ENCODE measurements at places on chromosomes 12 and 14.

- no peak for DNase-seq
Observed at GRCh38 chr12:121724925-121725324, 12.4 kb downstream of the TMEM120B start.

DNA sequence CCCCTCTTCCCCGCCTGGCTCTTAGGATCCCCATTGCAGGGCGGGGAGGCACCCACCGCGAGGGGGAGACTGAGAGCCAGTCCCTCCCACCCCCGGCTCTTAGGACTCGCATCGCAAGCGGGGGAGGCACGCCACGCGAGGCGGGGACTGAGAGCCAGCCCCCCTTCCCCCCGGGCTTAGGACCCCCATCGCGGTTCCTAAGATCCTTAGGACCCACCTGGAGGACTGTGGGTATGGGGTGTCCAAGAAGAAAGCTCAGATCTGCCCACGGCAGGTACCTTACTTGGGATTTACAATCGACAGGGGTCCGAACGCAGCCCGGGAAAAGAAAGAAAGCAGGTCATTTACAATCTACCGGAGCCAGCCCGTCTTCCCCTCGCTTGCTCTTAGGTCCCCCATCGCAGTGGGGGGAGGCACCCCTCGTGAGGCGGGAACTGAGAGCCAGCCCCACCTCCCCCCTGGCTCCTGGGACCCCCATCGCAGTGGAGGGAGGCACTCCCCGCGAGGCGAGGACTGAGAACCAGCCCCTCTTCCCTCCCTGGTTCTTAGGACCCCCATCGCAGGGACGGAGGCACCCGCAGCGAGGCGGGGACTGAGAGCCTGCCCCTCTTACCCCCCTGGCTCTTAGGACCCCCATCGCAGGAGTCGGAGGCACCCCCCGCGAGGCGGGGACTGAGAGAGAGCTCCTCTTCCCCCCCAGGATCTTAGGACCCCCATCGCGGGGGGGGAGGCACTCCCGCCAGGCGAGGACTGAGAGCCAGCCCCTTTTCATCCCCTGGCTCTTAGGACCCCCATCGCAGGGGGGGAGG lies 43.7 kb downstream of the DDX11 start:
- DNase-seq: peak; percentile 70

DNA sequence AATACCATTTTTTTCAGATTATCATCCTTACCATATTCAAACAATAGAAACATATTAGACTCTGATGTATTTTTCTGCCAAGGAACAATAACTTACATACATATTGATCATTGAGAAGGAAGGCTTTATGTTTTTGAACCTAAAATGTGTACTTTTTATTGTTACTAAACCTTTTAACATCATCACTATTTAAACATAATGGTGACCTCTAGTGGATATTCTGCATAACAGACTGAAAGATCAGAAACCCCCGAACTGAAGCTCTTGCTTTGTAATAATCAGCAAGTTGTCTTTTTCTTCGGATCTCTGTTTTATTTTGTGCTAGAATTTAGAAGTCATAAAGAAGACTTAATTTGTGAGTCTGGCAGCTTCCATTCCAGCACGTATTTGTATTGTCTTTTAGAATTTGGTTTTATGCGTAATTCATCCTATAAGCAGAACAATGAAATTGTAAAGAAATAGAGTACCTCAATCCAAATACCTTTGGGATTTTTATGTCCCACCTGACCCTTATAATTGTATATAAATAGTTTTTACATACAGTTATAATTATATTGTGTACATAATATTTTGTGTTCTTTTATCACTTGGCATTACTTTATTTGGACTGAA lies 125.9 kb upstream of the ATF1 start:
- no peak for DNase-seq

DNA sequence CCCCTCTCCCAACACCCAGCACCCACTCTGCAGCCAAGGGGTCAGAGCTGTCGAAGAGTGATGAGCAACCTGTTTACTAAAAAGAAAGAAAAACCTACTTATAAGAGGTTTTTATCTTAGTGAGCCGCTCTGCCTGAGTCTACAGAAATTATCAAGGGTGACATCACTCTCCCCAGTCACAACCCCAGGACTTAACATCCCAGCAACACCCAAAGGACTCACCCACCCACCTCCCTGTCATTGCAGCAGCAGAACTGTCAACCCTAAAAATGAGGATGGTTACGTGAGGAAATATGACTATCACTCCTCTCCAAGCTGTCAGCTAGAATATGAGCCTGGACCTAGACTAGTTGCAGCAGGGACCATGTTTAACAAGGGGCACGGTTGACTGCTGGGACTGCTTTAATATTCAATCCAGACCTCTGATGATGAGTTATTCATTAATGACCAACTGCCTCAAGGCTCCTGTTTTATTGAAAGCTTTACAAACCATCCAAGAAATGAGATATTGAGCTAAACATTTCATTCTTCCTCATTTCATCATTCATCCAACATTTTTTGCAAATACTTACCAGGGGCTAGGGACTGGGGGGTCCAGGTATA lies 53.9 kb upstream of the FICD start:
- no peak for DNase-seq

DNA sequence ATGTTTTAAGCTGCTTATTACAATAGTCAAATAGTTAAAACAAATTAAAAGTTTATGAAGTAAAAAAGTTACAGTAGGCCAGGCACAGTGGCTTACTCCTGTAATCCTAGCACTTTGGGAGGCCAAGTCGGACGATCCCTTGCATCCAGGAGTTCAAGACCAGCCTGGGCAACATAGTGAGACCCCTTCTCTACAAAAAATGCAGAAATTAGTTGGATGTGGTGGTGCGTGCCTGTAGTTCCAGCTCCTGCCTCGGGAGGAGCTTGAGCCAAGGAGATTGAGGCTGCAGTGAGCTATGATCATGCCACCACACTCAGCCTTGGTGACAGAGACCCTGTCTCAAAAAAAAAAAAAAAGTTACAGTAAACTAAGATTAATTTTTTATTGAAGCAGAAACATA lies 142.6 kb downstream of the MIPOL1 start:
- no peak for DNase-seq
